Left hindlimb (tissue), 1 donor: ENCODE measurements at places on chromosomes 4 and X.

DNA sequence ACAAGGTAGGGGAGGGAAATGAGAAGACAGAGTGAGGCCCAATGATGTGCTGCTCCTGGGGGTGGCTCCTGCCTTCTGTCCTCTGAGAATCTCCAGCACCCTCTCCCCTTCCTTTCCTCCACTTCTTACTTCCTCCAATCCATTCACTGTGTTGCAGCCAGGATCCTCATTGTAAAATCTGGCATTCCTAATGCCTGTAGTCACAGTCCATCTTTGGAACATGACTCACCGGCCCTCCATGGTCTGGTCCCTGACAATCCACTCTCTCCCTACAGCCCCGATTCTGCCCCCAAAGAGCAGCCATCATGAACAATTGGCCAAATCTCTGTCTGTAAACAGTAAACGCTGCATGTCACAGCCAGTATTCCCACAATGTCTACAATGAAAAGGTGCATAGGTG, 72.9 kb downstream of the CLNK start:
- no peak for DNase-seq

- DNase-seq = no peak
These were observed 44.1 kb downstream of the CHRNA9 start for GRCh38 chr4:40379248-40379647.

GRCh38 chr4:52574036-52574435, 85.1 kb downstream of the USP46 start:
- DNase-seq = no peak

DNA sequence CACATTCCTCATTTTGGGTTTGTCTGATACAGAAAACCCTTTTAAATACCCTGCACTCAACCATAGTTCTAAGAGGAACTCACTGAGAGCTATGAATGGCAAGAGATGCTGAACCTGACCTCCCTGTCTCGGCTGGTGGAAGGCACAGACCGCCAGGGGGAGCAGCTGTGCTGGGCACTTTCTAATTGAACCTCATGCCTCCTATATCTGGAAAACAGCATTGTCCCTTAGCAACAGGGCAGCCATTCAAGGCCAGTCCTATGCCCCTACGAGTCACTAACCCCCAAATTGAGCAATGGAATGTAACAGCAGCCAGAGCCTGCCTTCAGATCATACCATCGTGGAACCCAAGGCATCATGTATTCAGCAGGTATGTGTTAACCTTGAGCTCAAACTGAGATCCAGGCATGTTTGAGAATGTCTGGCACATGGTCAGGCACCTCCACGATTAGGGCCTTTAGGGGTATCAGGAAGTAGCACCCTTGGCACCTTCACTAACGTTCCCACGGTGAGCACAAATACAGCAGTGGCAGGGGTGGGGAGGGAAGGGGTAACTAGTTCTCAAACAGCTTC, 5.1 kb downstream of the USP27X start:
- DNase-seq = no peak

GRCh38 chr4:83679254-83679653, 143.3 kb downstream of the GPAT3 start:
- DNase-seq = no peak

- no peak for DNase-seq
These were observed 2362.4 kb upstream of the TENM3 start for GRCh38 chr4:179880756-179881155.

GRCh38 chr4:52842792-52843191, 19.3 kb upstream of the RASL11B start:
- no peak for DNase-seq

DNA sequence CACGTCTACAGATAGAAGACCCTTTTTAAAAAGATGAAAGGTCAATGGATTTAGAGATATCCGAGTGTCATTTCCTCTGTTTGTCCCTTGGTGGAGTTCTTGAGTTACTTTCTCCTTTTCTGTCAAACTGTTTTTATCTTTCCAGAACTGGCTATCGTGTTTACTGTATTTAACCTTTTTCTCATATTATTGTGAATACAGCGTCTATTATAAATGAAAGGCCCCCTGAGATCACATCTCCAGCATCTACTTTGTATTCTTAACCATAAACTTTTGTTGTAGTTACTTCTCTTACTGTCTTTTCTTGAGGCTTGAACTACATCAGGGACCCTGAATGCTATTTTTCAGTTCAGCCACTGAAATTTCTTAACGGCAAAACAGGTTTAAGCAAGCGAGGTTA, 4.0 kb upstream of the PCDH7 start:
- DNase-seq = no peak

DNA sequence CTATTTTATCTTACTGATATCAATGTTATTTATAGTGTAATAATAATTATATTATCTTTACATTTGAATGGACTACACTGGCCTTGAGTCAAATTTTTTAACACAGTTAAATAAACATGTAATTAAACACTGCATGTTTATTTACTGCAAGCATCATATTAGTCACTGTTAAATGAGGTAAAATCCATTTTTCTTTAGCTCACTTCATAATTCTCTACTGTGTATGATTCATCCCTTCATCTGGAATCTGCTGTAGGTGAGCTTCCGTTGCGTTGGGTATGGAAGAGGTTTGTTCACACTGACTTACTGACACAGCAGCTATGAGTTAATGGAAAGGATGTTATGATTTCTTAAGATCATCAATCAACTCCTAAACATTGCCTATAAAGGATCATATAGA, 572.3 kb downstream of the PCDH11X start:
- DNase-seq = no peak

DNA sequence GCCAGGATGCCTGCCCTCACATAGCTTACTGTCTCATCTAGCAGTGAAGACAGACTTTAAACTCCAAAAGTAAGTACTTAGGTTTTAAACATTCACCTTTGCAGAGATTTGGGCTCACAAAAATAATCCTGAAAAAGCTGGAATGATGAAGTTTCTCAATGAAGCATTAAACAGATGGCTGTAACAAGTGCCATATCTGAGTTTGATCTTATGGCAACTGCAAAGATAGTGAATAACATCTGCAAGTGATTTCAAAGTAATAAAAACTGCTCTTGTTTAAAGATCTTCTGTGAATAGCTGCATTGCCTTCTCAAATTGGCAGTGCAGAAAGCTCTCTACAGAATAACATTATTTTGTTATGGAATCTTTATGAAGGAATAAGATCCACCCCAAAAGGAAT, 271.2 kb upstream of the SMIM31 start:
- DNase-seq = no peak

GRCh38 chr4:89379511-89380044, 72.0 kb upstream of the GPRIN3 start:
- DNase-seq = no peak

GRCh38 chr4:117777721-117778120, 256.6 kb upstream of the NDST3 start:
- no peak for DNase-seq

DNA sequence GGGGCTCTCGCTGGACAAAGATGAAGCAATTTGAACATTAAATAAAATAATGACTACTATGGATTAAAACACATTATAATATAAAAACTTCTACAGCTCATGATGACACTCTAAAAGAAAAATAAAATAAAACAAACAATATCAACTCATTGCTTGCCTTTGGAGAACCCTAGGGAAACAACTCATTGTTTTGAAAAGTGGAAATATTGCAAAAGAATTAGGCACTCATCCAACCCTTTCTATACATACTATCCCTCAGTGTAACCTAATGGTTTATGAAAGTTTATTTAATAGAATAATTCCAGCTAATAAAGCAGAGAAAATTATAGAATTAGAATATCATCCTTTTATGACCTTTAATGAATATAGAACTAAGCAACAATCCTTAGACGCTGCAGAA, 718 bp downstream of the RAB40A start:
- no peak for DNase-seq

- no peak for DNase-seq
These were observed 1406.5 kb downstream of the STIM2 start for GRCh38 chr4:28267166-28267565.

DNA sequence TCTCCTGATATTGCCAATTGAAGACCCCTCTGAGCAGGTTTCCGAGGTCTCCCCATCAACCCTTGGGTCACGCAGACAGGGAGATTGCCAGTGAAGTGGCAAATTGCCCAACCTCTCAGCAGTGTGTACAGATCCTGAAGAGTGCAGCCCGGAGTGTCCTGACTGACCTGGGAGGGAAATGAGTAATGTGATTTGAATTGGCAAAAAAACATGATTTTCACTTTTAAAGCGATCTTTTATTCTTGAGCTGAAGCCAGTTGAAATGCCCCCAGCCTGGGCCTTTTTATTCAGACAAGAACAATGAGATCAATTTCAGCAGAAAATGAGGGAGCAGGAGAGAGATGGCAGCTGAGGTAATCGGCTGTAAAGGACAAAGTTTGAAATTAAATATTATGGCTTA, 401.8 kb downstream of the RAPGEF2 start:
- DNase-seq = no peak

- peak; percentile 61 for DNase-seq
These were observed 4.0 kb upstream of the PDGFRA start for GRCh38 chr4:54224996-54225597.

DNA sequence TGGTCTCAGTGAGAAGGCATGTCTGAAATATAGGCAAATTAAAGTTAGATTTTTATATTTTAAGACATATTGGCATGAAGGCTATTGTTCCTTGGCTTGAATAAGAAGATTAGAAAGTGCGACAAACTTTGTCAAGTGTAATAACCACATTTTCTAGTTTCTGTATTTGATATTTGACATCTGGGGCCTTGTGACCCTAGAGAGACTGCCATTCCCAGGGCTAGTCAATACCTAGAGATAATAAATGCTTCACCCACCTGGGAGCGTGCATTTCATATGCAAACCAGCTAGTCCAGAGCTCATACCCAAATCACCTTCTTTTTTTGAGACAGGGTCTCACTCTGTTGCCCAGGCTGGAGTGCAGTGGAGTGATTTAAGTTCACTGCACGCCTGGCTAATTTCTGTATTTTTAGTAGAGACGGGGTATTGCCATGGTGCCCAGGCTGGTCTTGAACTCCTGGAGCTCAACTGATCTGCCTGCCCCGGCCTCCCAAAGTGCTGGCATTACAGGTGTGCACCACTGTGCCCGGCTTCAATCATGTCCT, 62.6 kb downstream of the COQ2 start:
- no peak for DNase-seq

DNA sequence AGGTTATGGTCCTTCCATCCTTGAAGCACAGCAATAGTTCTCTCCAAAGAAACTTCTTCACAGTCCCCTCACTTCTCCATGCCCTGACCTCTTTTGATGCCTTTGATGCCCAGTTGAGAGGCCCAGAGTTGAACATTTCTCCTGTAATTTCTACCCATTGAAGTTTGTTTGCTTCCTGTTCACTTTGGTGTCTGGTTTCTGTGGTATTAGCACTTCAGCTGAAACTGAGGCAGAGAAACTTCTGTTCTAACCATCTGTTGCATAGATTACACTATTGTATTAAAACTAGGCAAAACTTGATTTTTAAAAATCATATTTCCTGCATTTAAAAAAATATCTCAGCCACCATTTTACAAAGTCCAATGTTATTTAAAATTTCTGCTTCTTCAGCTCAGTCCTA, 89.8 kb upstream of the ADGRG2 start:
- no peak for DNase-seq

- DNase-seq = no peak
These were observed 527 bp downstream of the NOA1 start for GRCh38 chr4:56976837-56977320.

DNA sequence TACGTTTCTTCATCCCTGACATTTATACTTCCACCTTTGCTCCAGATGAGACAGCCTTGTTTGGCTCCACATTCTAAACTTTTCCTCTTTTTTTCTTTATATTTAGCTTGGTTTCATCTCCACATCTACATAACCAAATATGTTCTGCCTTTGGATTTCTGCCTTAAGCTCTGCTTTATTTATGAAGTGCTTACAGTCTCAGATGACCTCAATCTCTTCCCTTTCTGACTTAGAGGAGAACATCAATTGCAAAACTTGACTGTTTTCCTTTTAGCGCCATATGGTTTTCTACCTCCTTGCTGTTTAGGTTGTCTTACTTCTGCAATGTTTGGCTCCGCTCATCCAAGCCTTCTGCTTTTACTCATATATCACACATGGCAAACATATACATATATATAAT, 7.5 kb downstream of the ASB5 start:
- DNase-seq = no peak

DNA sequence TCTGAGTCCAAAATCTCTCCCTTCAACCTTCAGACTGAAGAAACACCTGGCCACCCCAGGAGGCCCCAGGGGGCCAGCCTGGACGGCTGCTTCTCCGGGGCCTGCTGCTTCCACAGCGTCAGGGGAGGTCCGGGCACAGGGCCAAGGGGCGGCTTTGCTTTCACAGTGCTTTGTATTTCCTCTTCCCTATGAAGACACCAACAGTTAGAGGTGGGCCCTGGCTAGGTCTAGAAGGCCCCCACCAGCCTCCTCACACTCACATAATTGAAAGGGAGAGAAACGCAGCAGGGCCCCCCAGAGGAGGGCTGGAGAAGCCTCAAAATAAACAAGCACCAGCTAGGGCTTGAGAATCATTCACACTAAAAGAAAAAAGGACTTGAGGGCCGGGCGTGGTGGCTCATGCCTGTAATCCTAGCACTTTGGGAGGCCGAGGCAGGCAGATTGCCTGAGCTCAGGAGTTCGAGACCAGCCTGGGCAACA, 17.8 kb downstream of the SCD5 start:
- DNase-seq = peak; percentile 77

GRCh38 chr4:28621591-28621990, 1761.0 kb downstream of the STIM2 start:
- DNase-seq = no peak

DNA sequence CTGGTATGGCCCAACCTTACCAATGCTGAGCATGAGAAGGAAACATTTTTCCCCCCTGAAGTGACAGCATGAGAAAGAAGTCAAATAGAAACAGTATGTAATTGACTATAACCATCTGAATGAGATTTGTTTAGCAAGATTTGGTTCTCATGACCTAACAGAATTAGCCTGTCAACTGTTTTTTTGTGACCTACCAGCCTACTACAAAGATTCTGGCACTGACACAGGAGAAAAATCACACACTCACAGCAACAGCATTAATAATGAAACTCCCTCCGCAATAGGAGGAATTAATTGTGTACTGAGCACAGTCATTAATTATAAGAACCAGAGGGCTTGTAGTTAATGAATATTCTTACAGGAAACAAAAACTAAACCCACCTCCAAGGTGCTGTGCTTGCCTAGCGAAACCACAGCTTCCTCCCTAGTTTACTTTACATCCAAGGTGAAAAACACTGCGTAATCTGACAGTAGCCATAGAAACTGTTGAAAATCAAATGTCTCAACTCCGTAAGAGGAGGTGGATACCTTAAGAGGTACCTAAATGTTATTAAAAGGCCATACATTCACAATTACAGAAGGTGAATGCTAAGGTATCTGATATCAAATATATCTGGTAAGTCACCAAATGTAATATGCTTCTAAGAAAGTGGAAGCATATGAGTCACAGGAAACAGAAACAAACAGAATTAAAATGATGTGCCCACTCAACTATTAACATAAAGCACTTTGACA, 34.9 kb downstream of the MMRN1 start:
- DNase-seq = no peak
